Chondrocyte (in vitro differentiated cells): ENCODE measurements at places on chromosomes 7 and 10. TPM values are rescaled to one million over a fixed set of nuclear protein-coding genes. Genes with fewer than 3 reads are reported as not detected.

DNA sequence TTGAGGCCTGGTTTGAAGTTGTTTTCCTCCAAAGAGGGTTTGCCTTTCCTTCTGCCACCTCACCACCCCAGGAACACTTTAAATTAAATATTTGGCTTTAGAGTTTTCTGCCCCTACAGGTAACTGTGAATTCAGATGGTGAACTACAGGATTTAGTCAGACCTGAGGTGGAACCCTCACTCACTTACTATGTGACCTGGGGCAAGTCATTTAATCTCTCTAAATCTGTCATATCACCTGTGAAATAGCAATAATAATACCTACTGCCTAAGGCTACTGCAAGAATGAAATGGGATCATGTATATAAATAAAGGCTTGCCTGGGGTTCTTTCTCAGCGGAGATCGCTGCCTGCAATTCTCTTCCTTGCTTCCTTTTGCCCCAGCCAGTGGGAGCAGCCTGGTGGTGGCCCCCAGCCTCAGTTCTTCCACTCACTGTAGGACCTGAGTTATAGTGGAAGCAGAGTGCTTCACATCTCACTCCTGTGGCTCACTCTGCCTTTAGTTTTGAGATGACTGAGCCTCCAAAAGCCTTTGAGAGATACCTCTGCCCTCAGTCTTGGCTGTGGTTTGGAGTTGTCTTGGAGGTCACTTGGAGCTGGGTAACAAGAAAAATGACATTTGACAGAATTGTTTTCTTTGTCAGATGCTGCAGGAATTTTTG is 6.1 kb upstream of the ANKRD2 start:
- peaks cover 22% of the 10 kb centered on the region for H3K4me1 ChIP-seq
- H3K4me3 ChIP-seq = no peak overlapping the region
- peak overlapping the region; percentile 22 for H3K27ac ChIP-seq
- peaks cover 4% of the 10 kb centered on the region for H3K36me3 ChIP-seq
- DNase-seq = peak; percentile 18

GRCh38 chr10:110657973-110658691 is 14.0 kb downstream of the RBM20 start:
- H3K27ac ChIP-seq = no peak overlapping the region
- no peak overlapping the region for H3K4me3 ChIP-seq
- DNase-seq = no peak
- no peaks in the 10 kb centered on the region for H3K36me3 ChIP-seq

- no peaks in the 10 kb centered on the region for H3K4me1 ChIP-seq
- H3K36me3 ChIP-seq = no peaks in the 10 kb centered on the region
- no peak for DNase-seq
- H3K4me3 ChIP-seq = no peak overlapping the region
These were observed 343.1 kb upstream of the KCND2 start for GRCh38 chr7:119929891-119930290.

- H3K36me3 ChIP-seq = no peaks in the 10 kb centered on the region
- H3K4me1 ChIP-seq = no peaks in the 10 kb centered on the region
These were observed 548.3 kb downstream of the SORCS3 start for GRCh38 chr10:105189463-105189800.

DNA sequence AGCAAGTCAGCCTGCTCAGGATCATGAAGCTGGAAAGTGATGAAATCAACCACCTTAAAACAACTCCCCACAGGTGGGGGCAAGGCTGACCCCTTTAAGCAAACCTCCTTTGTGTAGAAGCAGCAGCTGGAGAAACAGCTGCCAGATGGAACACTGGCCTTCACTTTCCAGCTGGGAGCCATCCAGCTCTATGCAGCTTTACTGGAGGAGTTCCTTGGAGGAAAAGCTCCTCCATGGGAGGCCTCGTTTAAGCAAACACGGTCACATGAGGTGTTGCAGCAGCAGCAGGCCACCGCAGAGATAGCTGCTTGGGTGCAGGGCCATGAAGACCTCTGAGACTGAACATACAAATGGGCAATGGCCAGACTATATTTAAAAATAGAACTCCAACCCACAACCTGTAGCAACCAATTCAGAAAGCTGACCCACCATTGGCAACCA is 13.0 kb upstream of the DLG5 start:
- H3K4me1 ChIP-seq = peaks cover 43% of the 10 kb centered on the region
- H3K4me3 ChIP-seq = no peak overlapping the region
- DNase-seq = no peak
- no peaks in the 10 kb centered on the region for H3K27me3 ChIP-seq

GRCh38 chr10:94286901-94287300 is 75.8 kb downstream of the NOC3L start:
- no peak for DNase-seq
- H3K4me3 ChIP-seq = peak overlapping the region; percentile 58
- H3K27me3 ChIP-seq = no peaks in the 10 kb centered on the region

C10orf67 gene
- total RNA-seq = not detected in 3 replicates

OLAH gene
- total RNA-seq = 1.9 to 3.4 TPM (median 2.1 TPM) in 3 replicates

ANLN gene
- total RNA-seq = 31.2 to 34.8 TPM (median 33.2 TPM) in 3 replicates
